Kasumi-1 (cell line): ENCODE measurements at places on chromosomes 2 and 18.
A peak's percentile ranks its signal among the peaks of the same experiment; 100 is the strongest.

DNA sequence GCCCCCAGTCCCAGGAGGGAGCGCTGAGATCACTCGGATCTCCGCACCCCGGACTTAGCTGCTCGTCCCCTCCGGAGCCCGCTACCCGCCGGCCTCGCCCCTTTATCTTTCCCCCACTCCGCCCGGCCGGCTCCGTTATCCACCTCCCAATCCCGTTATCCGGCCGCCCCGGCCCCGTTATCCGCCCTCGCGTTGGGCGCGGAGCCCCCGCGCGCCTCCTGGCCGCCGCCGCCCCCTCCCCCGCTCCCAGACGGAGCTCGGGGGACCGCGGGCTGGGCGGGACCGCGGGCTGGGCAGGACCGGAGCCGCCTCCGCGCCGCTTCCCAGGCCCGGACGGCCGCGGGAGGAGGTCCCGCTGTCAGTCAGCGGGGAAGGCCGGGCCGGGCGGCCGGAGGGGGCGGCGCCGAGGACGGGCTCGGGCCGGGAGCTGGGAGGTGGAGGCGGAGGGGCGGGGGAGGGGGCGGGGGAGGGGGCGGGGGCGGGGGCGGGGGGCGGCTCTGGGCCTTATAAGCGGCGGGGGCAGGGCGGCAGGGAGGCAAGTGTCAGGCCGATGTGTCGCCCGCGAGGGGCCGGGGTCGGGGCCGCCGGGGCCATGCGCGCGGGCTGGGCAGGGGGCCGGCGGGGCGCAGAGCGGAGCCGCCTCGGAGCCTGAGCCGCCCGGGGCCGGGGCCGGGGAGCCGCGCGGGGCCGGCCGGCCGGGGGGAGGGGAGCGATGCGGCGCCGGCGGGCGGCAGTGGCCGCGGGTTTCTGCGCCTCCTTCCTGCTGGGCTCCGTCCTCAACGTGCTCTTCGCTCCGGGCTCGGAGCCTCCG is at the start of gene PKDCC:
PKDCC (plus strand) TSS at position 534 of the 811 bp plus-strand sequence; CDS start at position 713, 179 bp downstream.
- peak; percentile 5 for DNase-seq

- no peak for DNase-seq
These were observed 6.5 kb downstream of the LPIN1 start for GRCh38 chr2:11752906-11753305.

DNA sequence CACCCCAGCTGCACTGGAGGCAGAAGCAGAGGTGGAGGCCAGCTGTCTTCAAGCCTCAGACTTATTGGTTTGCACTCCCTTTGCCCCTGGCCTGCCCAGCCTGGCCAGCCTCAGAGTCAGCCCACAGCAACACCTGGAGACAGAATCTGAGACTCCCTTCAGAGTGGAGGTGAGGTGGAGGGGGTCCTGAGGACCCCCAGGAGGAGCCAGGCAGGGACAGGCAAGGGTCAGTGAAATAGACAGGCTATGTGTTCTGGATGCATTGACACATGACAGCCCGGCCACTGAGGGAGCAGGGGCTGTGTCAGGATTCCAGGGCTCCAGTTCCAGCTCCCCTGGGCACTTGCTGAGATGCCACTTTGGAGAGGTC is 309.7 kb downstream of the MYCN start:
- no peak for DNase-seq

GRCh38 chr2:77336013-77336412 is 186.2 kb downstream of the LRRTM4 start:
- DNase-seq, result no peak

DNA sequence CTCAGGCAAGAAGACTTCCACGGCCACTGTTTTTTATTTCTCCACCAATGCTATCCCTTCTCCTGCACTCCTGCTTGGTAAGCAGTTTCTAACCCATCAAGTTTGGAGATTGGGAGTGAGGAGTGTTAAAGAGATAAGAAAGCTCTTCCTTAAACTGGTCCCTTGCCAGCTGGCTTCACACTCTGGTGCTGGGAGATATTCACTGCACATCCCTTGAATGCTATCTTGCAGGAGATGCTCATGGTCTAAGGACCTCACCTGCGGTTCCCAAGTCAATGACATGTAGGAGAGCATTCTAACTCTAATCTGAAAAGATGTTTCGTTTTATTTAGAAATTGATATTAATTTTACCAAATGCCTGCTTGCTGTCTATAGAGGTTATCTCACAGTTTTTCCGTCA is 28.2 kb upstream of the CYRIA start:
- no peak for DNase-seq

DNA sequence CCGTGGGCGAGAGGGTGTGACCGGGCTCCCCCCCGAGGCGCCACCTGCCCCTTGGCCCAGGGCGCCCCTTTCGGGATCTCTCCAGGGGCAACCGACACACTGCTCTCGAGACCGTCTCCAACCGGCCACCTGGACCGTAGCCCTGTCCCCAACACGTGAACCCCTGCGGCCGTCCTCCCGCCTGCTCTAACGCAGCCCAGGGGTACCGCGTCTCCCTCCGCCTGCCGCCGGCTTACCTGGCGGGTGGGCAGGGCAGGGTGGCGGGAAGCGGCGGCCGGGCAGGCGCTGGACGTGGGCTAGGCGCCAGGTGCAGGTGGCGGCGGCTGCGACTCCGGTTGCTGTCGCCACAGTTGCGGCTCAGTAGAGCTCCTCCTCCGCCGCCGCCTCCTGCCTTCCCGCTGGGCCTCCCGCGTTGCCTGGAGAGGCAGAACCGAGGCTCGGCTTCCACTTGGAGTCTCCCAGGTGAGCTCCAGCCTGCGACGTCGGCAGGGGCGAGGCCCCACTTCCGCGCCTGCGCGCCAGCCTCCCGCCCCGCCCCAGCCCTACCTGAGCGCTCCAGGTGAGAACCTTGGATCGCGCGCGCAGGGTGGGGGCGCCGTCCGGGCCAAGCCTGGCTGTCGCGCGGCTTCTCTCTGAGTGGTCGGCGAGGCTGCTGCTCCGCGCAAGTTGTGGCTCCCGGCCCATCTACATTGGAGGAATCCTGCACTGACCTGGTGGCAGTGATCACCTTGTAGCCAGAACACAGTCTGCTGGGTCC is at the start of gene GALNT3:
GALNT3 (minus strand) TSS at position 469 of the 757 bp plus-strand sequence. CDS start 23,547 bp downstream, outside the sequence.
- peak; percentile 40 for DNase-seq

GRCh38 chr2:118055512-118056164 is 32.6 kb upstream of the INSIG2 start:
- no peak for DNase-seq

DNA sequence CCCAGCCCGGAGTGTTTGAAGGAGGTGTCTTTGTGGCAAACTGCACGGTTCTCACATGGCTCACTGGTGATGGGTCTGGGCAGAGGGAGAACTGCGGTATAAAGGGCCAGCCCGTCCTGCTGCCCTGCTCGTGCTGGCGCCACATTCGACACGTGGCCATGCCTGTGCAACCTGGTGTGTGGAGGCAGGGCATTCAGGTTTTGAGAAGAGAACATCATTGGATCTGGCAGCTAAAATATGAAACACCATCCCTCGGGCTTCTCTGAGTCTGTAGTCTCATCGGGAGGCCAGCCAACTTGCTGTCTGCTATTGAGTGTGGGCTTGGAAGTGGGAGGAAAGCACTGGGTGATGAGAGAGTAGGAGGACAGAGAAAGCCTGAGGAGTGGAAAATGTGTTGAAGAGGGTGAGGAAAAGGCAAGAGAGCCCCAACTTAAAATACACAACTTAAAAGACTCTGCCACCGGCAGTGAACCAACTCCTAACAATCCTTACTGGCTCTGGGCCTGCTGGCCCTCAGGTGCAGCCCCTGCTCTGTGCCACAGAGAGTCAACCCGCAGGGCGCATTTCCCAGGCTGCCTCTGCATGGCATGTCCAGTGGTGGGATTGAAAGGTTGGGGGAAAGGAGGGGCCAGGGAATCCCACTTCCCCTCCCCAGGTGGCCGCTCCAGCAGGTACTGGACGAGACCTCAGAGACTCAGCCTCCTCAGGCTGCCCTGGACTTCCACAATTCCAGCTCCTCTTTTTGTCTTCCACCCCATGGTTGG is 112.7 kb upstream of the DLX2 start:
- DNase-seq, result no peak

DNA sequence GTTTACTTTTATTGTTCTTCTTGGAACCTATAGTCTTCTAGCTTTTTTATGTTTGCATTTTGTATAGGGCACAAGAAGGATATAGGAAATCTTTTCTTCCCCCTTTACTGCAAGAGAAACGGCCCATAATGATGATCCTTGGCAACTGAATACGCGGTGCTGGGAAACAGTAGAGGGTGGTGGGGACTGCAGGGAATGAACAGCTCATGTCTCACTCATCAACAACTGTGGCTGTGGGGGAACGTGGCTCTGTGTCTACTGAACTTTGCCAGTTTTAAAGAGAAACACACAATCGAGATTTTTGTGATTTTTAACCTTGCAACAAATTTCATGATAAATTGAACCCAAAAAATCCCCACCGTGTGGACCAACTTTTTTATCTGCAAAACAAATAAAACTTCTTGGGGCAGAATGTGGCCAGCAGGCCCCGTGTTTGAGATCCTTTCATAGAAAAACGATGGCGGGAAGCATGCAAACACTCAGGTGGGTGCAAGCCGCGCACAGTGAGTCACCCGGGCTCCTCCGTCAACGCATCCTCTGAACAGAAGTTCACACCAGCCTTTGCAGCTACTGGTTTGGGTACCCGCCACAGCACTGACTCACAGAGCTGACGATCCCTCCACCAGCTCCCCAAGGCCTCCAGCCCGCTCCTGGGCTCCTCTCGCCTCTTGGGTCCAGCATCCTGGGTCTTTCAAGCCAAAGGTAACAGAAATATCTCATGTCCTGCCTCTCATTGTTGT is 149.3 kb downstream of the COL6A3 start:
- DNase-seq, result no peak

- DNase-seq, result peak; percentile 78
These were observed 188.8 kb downstream of the ZEB2 start for GRCh38 chr2:144330951-144331673.

DNA sequence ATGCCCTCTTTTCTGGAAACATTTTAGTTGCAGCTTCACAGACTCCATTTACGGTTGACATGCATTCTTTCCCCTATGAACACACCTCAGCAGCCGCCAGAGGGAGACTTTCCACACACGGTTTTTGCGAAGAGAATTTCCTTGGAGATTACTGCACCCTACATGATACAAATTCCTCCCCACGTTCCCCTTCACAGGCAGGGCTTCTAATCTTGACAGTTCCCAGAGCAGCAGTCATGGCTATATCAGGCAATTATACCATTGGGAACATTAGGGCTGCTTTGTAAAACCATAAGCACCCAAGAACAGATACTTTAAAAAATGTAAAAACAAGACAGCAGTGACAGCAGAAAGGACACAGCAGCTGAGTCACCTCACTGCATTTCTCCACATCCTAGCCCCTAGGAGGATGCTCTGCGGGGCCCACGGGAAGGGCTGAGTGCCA is 253.8 kb downstream of the TGIF1 start:
- peak; percentile 79 for DNase-seq

- DNase-seq, result no peak
These were observed 27.3 kb downstream of the NCL start for GRCh38 chr2:231436957-231437356.

DNA sequence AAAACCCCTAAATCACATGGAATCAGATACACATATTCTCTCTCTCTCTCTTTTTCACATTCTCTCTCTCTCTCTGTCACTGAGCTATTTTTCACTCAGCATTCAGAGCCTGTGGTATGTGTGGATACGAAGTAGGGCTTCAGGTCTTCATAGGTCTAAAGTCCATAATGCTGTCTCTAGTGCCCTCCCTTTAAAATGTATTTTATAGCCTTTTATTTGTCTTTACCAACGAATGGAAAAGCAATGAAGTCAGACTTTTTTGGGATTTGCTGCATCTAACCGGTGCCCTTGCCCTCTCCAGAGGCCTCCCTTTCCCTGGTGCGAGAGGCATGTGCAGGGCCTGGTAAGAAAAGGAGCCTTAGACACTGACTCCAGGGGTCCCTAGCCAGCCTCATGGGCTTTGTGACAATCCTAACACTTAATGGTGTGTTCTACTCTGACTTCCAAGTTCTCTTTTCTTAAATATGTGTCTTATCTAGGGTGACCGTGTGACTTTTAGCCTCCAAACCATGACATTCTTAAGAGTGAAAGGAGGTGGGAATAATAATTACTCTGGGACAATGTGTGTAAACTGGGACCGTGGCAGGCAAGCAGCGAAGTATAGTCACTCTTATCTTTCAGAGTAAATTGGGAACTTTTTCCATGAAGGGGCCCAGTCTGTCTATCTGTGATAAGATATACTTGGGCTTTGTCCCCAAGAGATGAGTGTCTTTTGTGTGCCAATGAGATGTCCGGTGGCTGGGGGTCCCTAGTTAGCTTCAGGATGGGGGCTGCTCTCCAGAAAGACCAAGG is 101.1 kb downstream of the B3GNT2 start:
- no peak for DNase-seq

GRCh38 chr2:12320027-12320734 is 396.6 kb upstream of the TRIB2 start:
- DNase-seq, result no peak

- no peak for DNase-seq
These were observed 19.9 kb upstream of the IL1R2 start for GRCh38 chr2:101971836-101972235.

- peak; percentile 4 for DNase-seq
These were observed 566.2 kb downstream of the GALR1 start for GRCh38 chr18:77815666-77816338.

GRCh38 chr2:159497256-159497655 is 119.1 kb downstream of the BAZ2B start:
- DNase-seq, result peak; percentile 97

- no peak for DNase-seq
These were observed 16.7 kb downstream of the ASPRV1 start for GRCh38 chr2:69944756-69945155.

DNA sequence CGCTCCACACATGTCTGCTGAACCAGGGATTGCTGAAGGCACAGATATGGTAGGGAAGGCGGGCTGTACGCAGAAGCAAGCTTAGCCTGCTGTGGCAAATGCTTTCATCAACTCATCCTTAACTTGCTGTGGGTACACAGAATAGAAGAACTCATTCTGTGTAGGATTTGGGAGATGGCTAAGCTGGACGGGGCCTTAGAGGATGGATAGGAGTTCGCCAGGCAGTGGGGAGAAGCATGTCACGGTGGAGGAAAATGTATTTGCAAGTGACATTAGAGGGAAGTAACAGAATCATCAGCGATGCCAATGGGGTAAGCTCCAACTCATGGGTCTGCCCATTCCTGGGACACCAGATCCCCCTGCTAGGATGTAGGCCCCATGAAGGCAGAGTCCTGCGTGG is 96.7 kb upstream of the SMIM21 start:
- no peak for DNase-seq

- no peak for DNase-seq
These were observed 14.4 kb downstream of the FBLN7 start for GRCh38 chr2:112152476-112153178.

DNA sequence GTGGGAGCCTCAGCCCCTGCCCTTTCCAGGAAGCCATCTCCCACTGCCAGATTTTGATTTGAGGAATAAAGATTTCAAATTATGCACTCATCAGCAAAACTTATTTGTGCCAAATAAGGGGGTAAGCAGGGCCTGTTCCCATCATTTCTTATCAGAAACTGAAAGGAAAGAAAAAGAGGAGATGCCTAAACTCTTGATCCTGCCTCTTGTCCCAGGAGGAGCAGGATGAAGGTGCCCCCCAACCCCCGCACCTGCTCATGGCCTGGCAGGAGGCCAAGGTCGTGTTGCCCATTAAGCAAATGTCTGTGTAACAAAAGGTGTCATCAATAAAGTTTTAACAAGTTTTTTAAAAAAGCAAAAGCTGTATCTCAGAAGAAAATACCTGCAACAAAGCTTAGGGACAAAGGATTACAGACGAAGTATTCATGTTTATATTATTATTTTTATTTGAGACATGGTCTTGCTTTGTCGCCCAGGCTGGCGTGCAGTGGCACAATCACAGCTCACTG is 80.0 kb downstream of the INPP5D start:
- no peak for DNase-seq

- no peak for DNase-seq
These were observed 127.5 kb downstream of the TWIST2 start for GRCh38 chr2:238975408-238975807.

- DNase-seq, result peak; percentile 33
These were observed 795 bp upstream of the SETBP1 start for GRCh38 chr18:44679914-44680272.

GRCh38 chr2:72211350-72211749 is 63.7 kb upstream of the CYP26B1 start:
- DNase-seq, result no peak
